ENCODE measurements at places on chromosomes 13 and 19.

DNA sequence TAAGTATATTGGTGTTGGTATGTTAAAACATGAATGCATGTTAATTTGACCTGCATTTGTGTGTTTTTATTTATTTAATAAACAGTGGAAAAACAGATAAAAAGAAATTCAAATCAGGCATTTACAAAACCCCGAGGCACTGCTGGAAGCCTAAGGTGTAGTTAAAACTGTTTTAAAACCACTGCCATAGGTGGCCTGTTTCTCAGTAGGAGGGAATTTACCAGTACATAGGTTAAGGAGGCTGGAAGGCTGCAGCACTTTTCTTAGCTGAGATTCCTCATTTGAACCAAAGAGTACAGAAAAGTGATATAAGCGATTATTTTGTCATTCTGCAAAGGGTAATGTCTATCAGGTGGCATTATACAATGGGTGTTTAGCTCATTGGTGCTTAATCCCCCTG is 99.6 kb downstream of the PAN3 start:
- DNase-seq = no peak

DNA sequence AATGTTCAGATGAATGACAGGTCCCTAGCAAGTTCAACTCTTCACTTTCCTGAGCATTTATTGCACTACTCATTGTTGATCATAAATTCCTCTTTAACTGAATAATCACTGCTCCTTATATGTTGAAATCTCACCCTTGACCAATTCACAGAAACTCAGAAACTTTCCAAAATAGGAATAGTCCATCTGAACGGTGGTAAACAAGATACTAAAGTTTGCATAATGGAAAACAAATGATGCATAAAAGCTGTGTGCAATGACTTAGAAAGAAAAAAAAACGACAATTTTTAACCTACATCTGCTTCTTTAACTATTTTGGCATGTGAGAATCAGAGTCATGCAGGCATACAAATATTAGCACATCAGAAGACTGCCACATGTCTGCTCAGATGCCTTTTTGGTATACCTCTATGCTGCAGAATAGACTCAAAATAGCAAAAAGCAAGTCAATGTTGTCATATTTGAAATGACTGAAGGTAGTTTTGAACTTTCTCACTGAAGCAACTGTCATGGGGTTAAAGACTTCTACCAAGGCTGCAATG is 34.8 kb downstream of the SLC10A2 start:
- DNase-seq = no peak

- no peak for DNase-seq
Observed at GRCh38 chr13:69495096-69495495, 612.5 kb upstream of the ATXN8OS start.

GRCh38 chr19:33514885-33515551 is 6.6 kb downstream of the PEPD start:
- no peak for DNase-seq

GRCh38 chr13:102597029-102597961 is 509 bp downstream of the TPP2 start:
- DNase-seq = peak; percentile 22

GRCh38 chr19:15253061-15253460 is 20.8 kb upstream of the EPHX3 start:
- no peak for DNase-seq

- DNase-seq = no peak
Observed at GRCh38 chr13:100506600-100507422, 81.8 kb downstream of the GGACT start.

DNA sequence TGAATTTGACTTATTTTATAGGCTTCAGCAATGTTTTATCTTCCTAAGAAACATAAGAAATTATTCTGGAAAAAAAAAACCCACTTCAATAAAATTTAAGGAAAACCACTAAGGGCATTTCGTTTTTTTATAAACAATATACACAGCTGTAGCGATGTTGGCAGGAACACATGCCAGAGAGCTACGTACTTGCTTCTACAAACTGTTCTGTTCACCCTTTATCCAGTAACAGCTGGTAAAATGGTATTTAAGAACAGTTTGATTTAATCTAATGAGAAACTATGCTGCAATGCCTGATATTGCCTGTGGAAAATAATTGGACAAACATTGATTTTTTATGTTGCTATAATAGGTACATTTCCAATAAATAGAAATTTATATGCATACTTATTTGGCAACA is 137.2 kb upstream of the DACH1 start:
- DNase-seq = no peak

GRCh38 chr19:42467183-42467760 is 24.5 kb upstream of the CXCL17 start:
- DNase-seq = no peak
